ENCODE measurements at places on chromosomes 16 and 17.

DNA sequence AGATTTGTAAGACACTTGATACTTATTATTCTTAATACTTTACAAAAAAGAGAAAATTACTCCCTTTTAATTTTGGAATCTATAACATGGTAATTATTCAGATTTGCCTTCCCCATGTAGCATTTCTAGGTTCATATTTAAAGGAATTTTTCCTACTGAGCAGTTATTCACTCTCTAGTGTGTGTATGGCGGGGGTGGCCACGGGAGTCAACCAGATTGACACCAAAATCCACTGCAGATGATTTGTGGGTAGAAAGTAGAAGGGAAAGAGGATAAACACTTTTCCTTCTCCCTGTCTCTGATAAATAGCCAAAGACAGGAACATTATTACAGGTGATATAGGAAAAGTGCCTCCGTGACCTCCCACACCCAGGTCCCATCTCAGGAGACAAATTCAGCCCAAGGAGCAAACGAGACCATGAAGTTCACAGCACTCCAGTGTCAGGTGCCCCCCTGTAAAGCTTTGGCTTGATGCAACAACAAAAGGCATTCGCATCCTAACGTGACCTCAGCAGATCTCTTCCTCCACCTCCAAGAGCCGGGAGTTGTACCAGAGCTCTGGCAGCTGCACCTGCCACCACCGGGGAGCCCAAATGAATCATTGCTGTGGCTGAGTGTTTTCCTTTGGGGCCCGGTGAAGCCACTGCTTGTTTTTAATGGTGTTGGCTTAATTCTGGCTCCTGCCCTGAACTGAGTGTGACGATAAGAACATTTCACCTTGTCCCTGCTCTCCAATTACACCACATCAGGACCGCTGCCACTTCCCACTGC lies 92.7 kb upstream of the NOL11 start:
- DNase-seq: no peak

- DNase-seq: no peak
Measured at GRCh38 chr16:65576631-65577030, 454.8 kb upstream of the CDH11 start.

DNA sequence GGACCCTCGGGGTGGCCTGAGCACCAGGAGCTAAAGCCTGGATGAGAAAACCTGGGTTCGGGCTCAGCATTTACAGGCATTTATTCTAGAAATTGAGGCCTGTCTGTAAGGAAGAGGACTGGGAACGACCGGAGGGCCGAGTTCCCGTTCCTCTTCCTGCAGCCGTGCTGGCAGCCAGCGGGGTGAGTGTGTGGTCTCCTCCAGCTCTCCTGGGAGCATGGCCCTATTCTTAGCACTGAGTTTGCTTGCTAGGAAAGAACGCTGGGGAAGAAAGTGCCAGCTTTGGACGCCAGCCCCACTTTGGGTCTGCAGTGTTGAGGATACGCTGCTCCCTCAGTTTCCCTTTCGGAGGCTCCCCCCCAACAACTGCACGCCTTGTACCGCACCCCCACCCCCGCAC lies 49.6 kb downstream of the MGAT5B start:
- no peak for DNase-seq

DNA sequence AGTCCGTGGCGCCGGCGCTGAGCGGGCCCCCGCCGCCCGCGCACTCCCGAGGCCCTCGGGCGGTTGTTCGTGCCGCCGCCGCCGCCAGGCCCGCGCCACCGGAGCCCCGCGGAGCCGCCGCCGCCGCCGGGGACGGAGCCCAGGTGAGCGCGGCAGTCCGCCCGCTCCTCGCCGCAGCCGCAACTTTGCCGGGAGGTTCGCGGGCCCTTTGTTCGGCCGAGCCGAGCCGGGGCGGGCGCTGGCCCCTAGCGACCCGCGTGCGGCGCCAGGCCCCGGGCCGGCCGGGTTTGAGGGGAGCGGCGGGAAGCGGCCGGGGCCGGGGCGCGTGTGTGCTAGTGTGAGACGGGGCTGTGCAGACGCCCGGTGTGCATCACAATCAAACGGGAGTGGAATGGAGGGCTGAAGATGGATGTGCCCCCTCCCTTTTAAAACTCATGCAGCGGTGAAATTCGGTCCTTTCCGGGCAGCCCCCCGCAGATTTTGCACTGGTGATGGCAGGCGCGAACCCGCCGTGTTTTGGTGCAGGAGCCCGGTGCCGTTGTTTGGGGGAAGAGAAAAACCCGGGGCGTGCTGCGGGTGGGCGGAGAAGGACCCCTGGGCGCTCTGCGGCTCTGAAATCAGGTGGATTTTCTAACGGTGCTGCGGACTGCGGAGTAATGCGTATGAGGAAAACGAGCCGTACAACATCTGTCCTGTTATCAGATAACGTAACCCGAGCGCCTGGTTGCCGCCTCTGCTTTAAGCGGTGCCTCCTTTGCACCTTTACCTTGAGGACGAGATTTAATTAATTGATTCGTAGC lies 823 bp downstream of the TNRC6C start:
- DNase-seq: peak; percentile 6

- no peak for DNase-seq
Measured at GRCh38 chr16:2095315-2095853, 40.3 kb downstream of the PKD1 start.

GRCh38 chr16:4350365-4350786 lies 745 bp downstream of the PAM16 start:
- DNase-seq: no peak

DNA sequence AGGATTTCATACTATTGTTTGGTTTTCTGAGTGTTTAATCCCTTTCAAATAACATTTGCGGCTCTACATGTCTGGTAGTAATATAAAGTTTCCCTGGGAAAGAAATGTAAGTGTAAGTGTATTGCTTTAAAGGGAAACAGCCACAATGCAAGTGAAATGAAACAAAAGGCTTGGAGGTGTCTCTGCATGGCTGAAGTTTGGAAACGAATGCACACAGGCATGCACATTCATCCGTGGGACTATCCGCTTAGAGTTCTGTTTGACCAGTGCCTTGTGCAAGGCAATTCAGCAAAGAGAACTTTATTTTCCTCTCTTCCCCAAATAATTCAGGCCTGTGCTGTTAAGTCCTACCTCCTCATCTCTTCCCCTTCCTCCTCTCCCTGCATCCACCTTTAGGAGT lies 56.1 kb upstream of the MRTFB start:
- no peak for DNase-seq

DNA sequence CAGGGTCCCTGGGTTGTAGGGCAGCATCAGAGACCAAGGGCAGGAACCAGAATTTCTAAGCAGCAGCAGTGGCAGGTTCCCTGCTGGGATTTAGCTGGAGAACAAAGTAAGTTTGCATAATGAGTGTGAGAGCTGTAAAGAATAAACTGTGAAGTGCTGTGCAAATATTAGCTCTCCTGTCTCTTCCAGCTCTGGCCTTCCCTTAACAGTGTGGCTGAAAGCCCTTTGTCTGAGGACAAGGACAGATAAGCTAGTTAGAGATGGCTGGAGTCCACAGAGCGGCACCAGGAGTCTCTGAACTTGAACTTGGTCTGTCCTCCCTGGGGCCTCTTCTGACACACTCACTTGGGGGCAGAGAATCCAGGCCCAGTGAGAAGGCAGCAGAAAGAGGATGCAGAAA lies 98.2 kb upstream of the WSCD1 start:
- DNase-seq: no peak

GRCh38 chr16:49058382-49058781 lies 223.3 kb downstream of the CBLN1 start:
- DNase-seq: no peak

- no peak for DNase-seq
Measured at GRCh38 chr17:47700471-47701449, 6.8 kb downstream of the TBKBP1 start.

DNA sequence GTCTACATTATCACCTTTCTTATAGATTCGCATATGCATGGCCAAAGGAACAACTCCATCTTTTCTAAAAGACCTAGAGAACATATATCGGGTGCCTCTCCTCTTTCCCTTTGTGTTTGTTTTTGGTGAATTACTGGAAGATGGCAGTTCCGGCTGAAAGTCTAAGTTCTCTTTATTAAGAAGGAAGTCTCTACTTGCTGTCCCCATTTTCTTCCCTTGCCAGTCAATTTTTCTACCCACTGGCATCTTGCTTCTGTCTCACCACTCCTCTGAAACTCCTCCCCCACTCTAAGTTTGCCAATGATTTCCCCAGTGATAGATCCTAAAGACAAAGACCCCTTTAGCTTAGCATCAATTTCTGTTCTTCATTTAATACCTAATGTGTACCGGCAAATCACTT lies 93.9 kb upstream of the CORO6 start:
- DNase-seq: peak; percentile 43

DNA sequence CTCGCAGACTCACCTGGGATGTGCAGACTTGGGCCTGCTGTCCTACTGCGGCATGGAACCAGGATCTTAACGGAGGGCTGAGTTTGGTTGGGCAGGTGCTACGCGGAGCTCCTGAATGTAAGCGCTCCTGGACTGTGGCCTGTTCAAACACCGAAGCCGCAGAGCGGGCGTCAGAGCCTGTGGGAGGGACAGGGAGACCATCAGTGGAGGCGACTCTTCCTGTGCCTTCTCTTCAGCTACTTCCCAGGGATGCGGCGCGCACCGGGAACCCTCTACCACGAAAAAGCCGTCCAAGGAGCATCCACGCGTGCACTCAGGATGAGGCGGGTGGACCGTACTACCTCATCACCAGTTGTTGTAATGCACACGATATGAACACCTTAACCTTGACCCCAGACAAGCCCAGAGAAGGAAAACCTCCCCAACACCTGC lies 2.0 kb downstream of the USP36 start:
- no peak for DNase-seq

- no peak for DNase-seq
Measured at GRCh38 chr17:80425835-80426426, 11.0 kb downstream of the ENDOV start.

DNA sequence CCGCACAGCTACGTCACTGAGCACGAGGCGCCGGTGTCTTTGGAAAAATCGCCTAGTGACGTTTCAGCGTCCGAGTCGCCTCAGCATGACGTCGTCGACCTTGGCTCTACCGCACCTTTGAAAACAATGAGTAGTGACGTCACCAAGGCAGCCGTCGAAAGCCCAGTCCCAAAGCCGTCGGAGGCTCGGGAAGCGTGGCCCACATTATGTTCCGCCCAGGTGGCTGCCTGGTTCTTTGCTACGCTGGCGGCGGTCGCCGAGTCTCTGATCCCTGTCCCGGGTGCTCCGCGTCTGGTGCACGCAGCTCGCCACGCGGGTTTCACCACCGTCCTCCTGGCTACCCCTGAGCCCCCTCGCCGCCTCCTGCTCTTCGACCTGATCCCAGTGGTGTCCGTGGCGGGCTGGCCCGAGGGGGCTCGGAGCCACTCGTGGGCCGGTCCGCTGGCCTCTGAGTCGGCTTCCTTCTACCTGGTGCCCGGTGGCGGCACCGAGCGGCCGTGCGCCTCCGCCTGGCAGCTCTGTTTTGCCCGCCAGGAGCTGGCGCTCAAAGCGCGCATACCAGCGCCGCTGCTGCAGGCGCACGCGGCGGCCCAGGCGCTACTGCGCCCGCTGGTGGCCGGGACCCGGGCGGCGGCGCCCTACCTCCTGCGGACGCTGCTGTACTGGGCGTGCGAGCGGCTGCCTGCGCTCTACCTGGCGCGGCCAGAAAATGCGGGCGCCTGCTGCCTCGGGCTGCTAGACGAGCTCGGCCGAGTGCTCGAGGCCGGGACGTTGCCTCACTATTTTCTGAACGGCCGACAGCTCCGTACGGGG lies 1.5 kb downstream of the TMEM102 start:
- DNase-seq: peak; percentile 91

- DNase-seq: no peak
Measured at GRCh38 chr17:72591289-72592241, 470.7 kb downstream of the SOX9 start.

DNA sequence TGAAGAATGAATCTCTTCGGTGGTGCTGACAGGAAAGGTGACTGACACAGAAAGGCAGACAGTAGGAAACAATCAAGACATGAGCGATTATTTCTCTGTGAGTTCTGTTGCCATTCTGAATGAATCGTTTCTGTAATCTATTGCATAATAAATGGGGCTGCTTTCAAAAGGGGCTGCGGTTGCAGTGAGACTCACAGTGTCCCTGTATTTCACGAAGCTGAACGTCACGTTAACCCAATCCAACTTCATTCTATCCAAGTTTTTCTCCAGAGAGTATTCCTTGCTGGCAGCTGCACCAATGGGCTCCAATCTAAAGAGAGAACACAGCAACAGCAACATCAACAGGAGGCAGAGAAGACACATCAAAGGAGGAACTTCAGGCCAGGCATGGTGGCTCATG lies 75.4 kb downstream of the DNAH3 start:
- no peak for DNase-seq

- DNase-seq: no peak
Measured at GRCh38 chr17:11077673-11078072, 163.3 kb upstream of the SHISA6 start.

DNA sequence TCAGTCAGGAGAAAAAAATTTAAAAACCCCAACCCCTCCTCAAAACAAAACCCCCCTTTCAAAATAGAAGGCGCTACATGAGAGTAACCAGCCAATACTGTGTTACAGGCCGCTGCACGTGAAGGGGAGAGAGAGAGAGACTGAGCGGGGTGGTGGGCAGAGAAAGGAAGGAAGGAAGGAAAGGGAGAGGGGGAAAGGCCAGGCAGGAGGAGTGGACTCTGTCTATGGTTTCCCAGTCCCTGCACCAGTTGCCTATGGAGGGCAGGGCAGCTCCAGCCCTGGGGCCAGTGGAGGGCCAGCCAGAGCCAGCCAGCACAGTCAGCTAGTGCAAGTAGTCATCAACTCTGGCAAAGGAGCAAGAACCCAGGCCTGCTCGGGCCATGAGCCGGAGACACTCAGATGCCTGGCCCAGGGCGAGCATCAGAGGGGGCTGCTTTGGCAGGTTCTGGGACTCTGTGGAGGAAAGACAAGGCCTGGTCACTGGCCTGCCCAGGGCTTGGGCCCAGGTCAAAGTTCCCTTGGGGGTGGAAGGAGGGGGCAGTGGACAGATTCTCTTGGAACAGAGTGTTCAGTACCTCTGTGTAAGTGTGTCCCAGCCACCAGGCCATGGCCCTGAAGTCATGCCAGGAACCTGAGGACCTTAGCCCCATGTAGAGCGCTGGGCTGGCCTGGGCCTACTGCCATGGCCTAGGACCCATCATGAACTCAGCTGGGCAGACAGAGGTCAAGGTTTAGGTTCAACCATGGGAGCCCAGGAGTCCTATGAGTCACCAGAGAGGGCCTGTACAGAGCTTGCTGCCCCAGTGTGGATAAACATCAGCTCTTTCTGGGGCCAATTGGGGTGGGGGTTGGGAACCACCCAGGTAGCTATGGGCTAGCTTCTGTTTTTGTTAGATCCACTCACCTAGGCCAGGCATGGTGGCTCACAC lies 7.3 kb upstream of the GFOD2 start:
- no peak for DNase-seq

- no peak for DNase-seq
Measured at GRCh38 chr16:79415983-79416640, 184.4 kb downstream of the MAF start.
